ENCODE measurements at places on chromosomes 11 and 22. TPM values are rescaled to one million over a fixed set of nuclear protein-coding genes. Genes with fewer than 3 reads are reported as not detected.
A peak's percentile ranks its signal among the peaks of the same experiment; 100 is the strongest.

The MMP12 gene
- total RNA-seq, result 0.10 TPM

The SPINDOC gene
- 23.0 TPM for total RNA-seq

The GGTLC2 gene
- total RNA-seq, result not detected

The ISX gene
- total RNA-seq, result not detected

The RTN4RL2 gene
- 1.6 TPM for total RNA-seq

DNA sequence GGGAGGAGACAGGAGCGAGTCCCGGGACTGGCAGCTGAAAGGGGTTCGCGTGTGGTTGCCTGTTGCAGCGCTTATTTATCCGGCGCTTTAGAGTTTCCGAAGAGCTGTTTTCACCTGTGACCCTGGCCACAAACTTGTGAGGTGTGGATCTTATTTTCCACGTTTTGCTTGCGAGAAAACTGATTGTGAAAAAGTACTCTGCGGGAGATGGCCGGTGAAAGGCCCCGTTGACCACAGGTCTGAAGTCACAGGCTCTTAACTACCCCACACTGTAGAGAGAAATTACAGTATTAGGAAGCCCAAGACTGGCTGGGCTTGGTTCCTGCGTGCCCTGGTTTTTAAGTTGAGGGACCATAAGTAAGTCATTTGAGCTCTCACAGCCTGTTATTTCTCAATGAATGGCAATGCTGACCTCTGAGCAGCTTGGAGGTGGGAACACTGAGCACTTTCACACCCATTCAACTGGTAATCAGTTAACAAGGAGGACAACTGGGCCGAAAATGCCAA lies 379 bp upstream of the RAB38 start:
- no peak for DNase-seq

DNA sequence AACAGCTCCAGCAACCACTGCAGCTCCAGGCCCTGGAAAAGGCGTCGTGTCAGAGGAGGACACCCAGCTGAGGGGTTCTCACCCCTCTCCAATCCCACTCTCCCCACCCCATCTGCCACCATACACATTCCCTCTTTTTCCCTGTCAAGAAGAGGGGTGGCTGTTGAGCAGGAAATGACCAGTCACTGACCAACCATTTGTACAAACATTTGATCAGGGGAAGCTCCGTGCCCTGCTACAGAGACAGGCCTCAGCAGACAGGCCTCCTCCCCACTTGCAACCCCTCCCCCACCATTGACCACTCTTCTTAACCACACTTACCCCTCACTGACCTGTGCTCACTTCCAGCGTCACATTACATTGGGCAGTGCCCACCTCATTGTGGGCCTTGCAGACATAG lies 2.3 kb upstream of the VSIG2 start:
- DNase-seq, result no peak

DNA sequence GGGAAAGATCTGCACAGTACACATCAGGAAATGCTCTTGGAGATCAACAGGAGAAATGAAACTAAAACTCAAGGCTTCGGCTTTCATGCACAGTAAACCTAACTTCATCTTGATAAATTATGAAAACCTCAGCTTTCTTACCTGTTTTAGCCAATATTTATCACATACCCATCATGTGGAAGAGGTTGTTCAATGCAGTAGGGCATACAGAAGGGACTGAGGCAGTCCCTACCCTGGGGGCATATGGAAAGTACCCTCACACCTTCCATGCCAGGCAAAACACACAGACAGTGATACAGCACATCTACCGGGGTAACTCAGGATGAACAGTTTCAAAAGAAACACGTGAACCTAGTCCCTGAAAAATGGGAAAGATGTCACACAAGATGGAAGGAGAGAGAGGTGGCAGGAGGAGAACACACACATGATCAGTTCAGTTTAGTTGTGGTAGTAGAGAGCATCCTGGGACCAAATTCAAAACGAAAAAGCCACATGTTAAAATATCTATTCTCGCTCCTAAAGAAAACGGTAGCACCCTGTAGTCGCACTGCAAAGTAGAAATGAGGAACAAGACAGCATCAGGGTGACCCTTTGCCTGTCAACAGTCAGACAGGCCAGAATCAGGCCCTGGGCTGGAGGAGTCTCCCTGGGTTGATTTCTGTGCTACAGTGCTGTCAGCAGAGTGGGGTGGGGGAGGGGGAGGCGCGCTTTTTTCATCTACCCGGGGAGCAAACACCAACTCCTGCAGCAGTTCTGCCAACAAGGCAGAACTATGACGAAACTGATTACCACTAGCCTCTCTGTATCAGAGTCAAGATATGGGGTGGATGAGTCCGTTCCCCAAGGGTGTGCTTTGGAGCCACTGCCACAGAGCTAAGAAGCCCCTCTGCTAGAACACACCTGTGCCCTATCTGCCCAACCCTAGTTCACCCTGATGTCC lies 1.3 kb downstream of the HIRA start:
- peak; percentile 11 for DNase-seq

DNA sequence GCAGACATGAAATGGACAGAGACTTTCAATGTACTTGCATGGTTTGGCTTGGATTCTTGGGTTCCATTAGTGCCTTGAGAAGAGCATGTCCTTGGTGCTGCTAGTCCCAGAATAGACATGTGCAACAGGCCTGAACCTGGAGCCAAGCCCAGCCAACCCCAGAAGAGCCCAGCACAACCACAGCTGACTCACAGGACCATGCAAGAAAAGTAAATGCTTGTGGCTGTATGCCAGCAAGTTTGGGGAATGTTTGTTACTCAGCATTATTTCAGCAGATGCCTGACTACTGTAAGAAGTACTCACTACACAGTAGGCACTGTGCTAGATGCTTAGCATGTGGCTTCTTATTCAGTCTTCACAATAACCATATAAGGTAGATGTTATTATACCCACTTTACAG lies 39.2 kb upstream of the HMGXB4 start:
- no peak for DNase-seq

DNA sequence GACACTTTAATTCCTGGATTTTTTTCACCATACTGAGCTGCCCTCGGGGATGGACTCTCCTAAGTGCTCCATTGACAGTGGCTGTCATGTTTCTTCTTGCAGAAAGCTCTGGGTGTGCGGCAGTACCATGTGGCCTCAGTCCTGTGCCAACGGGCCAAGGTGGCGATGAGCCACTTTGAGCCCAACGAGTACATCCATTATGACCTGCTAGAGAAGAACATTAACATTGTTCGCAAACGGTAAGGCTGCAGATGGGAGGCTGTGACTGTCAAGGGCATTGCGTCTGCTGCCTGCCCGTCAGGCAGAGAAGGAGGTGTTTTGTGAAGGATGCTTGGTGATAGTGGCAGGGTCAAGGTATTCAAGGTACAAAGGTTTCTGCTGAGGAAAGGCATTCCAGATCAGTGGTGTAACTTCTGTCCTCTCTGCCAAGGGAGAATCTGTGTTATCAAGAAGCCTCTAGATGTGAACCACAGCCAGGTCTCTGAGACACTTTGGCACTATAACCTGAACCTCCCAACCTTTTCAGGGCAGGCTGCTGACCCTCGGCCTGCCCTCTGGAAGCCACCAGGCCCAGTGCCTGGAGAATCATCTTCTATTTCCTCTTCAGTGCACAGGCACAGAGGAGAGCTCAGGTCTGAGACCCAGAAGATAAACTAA lies 30.8 kb downstream of the ACO2 start:
- no peak for DNase-seq

GRCh38 chr11:8777907-8778767 lies 95.5 kb downstream of the RPL27A start:
- no peak for DNase-seq

- no peak for DNase-seq
Measured at GRCh38 chr11:7524462-7525235, 10.8 kb downstream of the PPFIBP2 start.

GRCh38 chr22:35582861-35583670 lies 34.1 kb downstream of the MB start:
- DNase-seq, result peak; percentile 61

DNA sequence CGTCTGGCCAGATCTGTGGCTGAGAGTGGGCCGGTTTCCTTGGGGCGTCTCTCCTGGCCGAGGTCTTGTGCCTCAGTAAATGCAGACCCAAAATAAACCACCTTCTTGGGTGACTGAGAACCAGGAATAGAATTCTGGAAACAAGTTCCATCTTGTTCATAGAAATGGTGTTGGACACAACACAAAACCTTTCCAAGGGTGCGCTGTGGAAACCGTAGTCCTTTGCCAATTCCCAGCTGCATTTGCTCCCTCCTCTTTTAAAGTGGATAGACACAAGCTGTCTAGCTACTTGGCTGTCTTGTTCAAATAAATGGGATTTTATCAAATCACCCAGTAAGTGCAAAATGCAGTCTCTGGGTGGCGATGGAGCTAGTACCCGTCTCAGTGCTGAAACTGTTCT lies 300.2 kb downstream of the SHANK2 start:
- no peak for DNase-seq
